ENCODE measurements at places on chromosomes 1 and 21.

- DNase-seq: no peak
Observed at GRCh38 chr1:176903474-176903873, 261.0 kb downstream of the ASTN1 start.

GRCh38 chr1:61094677-61095469 is 12.5 kb downstream of the NFIA start:
- no peak for DNase-seq

DNA sequence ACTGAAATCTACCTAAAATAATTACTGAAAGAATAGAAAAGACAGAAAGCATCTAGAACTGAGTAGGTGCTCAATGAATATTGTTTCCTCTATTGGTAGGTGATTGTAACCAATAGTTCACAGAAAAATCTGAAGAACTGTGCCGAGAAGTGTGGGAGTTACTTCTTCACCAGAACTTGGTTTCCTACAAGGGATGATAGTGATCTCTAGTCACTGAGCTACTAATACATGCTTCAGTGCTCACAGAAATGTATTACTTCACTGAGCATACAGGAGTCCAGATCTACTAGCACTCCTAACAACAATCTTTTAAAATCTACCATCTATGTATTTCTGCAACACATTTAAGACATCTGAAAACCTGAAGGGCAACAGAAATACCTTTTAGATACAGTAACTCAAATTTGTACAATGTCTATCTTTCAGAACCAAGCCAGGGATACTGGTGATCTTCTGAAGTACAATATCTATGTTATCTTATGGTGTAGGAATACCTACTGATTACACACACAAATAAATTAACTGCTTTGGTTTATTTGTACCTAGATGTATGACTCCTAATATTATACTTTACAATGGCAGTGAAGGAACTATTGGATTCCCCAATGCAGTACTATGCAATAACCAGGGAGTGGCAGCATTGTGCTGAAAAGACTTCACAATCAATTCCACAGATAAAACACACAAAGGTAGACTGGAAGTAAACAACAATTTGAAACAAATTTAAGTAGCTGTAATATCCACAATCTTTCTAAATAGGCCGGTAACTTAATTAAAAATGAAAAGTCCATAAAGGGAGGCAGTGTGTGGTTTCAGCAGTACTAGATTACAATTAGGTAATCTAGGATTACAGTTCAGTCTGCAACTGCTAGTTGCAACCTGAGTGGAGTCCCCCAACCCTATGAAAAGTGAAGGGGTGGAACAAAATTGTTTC is 243.0 kb downstream of the SLC45A1 start:
- DNase-seq: no peak

GRCh38 chr1:164731161-164731876 is 172.3 kb downstream of the PBX1 start:
- no peak for DNase-seq

GRCh38 chr1:102120910-102121309 is 124.2 kb upstream of the OLFM3 start:
- DNase-seq: no peak

GRCh38 chr1:54327386-54328065 is 78.7 kb downstream of the SSBP3 start:
- no peak for DNase-seq

GRCh38 chr1:173205146-173206051 is 1.7 kb downstream of the TNFSF4 start:
- no peak for DNase-seq

All from ascending aorta (tissue), 2 donors.